ENCODE measurements at places on chromosomes 7 and 10. TPM values are rescaled to one million over a fixed set of nuclear protein-coding genes. Genes with fewer than 3 reads are reported as not detected.

TWIST1 gene
- 0.47 TPM for total RNA-seq

VSTM4 gene
- total RNA-seq, result 13.2 TPM

GRCh38 chr7:92644406-92645113, 54.4 kb upstream of the FAM133B start:
- DNase-seq, result no peak

GRCh38 chr7:96076350-96076707, 245.6 kb downstream of the SLC25A13 start:
- no peak for DNase-seq

LARP4B gene
- 121 TPM for total RNA-seq

DNA sequence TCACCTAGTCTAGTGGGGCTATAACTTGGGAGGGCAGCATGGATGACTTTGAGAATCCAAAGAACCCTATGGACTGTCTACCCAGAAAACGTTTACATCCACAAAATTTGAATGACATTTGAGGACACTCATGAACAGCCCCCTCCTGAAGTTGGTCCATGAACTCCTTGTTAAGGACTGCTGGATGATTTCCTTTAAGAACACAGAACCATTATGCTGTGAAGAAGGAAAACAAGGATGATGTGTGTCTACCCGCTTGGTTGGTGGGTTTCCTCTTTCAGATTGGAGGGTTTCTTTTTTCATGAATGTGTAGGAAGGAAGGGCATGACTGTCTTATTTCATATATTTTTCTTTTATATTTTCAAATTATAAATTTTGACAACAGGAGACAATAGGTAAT, 58.3 kb downstream of the ARID5B start:
- no peak for DNase-seq

DNA sequence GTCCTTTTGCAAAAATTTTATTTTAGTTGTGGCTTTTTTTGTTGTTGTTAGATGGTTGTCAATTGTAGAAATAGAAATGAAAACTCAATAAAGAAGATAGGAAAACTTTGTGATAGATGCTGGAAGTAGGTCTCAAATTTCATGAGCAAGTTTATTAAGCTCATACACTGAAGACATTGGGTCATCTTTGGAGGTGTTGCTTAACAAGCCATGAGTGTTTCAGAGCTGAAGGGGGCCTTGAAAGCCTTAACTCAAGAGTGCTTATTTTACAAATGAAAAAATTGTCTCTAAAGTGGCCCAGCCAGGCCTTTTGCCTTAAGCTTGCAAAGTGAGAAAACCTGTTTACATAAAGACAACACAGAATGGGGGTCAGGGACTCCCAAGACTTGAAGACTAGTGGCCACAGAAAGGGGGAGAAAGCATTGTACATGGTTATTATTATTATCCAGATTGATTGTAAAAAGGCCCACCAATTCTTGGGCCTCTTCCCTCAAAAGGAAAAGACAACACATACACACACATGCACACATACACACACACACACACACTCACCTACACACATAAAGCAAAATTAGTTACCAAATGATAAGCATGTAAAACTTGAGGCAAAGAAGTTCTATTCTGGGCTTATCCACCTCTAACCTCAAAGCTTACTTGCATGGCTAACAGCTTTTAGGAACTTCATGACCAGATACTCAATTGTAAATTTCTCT, 49.7 kb upstream of the GLCCI1 start:
- no peak for DNase-seq

ASB4 gene
- total RNA-seq, result 0.10 TPM

- DNase-seq, result no peak
Measured at GRCh38 chr10:128896963-128897362, 570.1 kb upstream of the MGMT start.

GRCh38 chr7:6384327-6384726, 63.4 kb downstream of the DAGLB start:
- DNase-seq, result no peak

TFR2 gene
- total RNA-seq, result 1.8 TPM

DNA sequence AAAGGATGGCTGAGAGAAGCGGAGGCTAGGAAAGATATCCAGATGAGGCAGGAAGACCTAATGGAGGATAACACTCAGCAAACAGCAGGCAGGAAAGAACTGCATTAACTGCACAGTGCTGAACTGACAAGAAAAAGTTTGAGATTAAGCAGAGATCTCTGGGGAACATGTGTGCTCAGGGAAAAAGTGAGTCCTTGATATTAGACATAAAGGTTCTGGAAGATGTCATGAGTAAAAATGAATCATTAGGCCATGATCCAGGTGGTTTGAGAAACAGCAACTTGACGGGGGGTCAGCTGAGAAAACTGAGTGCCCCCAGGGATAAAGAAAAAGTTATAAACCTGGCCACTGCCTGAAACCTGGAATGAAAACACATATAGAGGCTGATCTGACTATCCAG, 27.3 kb upstream of the ANK3 start:
- DNase-seq, result no peak

Data from left lung (tissue), 14 donors.